SK-MEL-5 (cell line): ENCODE measurements at places on chromosomes 13 and 19. TPM values are rescaled to one million over a fixed set of nuclear protein-coding genes. Genes with fewer than 3 reads are reported as not detected.

DNA sequence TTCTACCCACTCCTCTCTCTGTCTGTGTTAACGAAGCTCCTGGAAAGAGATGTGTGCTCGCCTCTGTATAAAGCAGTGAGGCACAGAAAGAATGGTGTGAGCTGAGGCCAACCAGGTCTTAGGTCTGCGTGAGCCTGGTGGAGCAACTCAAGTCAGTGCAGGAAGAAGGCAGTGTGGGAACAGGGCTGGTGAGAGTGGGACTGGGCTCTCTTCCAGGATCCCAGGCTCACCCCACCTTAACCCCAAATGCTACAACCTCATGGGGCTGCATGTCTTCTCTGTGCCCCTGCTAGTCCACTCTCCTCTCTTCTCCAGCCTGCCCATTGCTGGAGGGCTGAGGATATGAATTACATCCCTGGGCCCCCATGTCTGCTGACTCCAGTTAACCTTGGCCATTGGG is 127.4 kb downstream of the DCT start:
- DNase-seq, result no peak

GRCh38 chr13:28161370-28161769 is 23.0 kb downstream of the PAN3 start:
- DNase-seq, result no peak

- DNase-seq, result peak; percentile 90
Observed at GRCh38 chr13:74675182-74675581, 541.0 kb upstream of the KLF12 start.

GRCh38 chr19:10334588-10335351 is 1.4 kb upstream of the RAVER1 start:
- DNase-seq, result peak; percentile 94

DNA sequence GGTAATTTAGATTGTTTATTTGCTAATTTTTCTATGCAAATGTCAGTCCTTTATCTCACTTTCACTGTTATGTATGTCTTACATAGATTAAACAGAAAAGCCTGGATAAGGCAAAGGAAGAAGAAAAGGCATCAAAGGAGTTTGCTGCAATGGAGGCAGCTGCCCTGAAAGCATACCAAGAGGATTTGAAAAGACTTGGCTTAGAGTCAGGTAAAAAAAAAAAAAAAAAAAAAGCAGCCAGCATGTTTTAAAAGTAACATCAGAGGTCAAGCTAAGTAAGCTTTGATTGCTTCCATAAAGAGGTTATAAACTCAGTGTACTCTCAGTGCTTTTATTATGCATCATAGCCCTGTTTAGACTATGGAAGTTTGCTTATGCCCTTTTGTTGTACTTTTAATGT is 3.8 kb downstream of the WBP4 start:
- DNase-seq, result no peak

DNA sequence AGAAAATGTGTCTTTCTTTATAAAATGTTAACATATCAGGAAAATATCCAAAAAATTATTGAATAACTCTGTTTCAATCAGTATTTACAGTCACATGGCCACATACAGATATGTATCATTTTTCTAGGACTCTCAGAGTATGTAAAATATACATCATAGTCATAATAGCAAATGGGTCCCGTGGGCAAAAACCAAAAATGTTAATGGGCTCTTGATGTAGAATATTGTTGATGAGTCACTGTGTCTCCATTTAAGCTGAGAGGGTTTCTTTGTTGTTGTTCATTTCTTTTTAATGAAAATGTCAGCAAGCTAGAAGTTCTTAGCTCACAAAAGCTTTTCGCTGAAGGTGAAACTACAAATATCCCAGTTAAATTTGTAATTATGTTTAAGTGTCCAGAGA is 1713.1 kb upstream of the PCDH20 start:
- peak; percentile 46 for DNase-seq

DNA sequence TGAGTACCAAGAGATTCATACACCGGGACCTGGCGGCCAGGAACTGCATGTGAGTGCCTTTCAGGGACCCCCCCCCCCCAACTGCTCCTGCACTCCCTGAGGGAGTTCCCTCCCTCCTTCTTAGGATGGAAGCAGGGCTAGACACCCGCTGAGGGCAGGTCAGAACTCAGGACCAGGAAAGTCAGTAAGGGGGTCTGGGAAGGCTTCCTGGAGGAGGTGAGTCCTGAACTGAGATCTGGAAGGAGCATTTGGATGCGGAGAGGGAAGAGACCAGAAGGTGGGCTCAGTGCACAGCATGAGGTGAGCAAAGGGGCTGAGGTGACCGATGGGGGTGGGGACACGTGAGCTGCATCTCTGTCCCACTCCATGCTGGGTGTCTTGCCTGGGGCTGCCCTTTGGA is 10.5 kb upstream of the HNRNPUL1 start:
- no peak for DNase-seq

GRCh38 chr13:86324191-86324590 is 525.0 kb upstream of the SLITRK6 start:
- DNase-seq, result no peak

DNA sequence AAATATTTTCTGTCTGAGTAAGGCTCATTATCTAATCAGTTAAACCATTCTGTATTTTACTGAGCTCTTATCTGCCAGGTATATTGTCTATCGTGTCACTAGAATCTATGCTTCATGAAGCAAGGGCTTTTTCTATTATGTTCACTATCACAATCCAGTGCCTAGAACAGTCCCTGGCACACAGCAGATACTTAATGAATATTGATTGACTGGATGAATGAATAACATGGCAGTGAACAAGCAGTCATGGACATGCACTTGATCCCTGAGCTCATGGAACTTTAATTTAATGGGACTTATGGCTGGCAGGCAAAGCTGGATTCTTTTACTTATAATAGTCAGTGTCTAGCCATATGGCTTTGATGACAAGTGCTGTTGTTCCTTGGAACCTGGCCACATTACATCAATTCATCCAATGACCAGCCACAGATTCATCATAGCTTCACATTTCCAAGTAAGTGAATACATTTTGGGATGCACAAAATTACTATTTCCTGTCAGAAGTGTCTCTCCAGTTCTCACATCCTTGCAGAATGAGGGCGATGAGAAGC is 214.8 kb downstream of the COG6 start:
- DNase-seq, result no peak

DNA sequence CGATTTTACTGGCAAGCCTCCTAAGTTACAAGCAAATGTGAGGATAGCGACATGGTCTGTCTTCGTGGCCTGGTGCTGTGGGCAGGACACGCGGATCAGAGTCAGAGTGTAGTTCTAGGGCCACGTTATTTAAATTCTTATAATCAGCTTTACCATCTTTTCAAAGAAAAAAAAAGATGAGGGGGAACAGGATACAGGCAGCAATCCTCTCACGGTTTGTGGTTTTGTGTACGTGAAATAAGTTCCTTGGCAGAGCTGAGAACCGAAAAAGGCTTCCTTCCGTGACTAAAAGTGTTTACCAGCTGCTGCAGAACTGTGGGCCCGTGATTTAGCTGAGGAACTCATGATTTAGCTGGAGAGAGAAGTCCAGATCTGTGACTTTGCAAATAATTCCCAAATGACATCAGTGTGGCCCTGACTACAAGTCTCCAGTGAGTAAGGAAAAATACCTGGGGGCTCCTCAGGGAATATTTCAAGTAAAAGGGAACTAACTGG is 27.2 kb downstream of the RCBTB2 start:
- no peak for DNase-seq

DNA sequence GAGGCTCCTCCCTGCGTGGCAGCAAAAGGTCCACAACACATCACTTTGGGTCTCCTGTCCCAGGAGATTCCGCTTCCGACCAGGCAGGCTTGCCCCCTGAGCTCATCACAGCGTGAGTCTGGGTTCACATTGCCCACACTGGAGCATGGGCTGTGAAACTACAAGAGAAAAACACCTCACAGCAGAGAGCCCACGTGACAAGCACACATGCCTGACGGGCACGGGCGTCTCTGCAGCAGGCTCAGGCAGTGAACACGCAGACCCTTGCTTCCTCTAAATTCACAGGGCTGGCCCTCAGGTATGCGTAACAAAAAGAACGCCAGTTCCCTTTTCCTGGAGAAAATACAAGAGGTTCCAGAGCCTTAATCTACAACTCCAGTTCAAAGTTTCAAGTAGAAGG is 41.9 kb downstream of the RASA3 start:
- DNase-seq, result no peak

GRCh38 chr19:1084024-1084868 is 10.9 kb downstream of the POLR2E start:
- no peak for DNase-seq

- no peak for DNase-seq
Observed at GRCh38 chr13:35470671-35471661, 5.5 kb downstream of the MAB21L1 start.

GRCh38 chr19:50791594-50792271 is 1.5 kb downstream of the ACP4 start:
- DNase-seq, result no peak

DNA sequence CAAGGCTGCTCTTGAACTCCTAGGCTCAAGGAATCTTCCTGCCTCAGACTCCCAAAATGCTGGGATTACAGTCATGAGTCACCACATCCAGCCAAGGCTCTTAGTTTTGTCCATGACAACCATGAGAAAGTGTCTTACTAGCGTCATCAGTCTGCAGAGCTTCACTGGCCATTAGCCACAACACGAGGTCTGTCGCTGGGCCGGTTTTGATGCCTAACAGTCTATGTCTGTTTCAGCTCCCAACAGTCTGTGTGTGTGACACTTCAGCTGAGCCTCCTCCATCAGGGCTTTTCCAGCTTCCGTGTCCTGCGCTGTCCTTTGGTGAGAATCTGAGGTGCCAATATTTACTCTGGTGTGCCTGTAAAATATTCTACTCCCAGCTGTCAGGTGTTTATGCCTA is 47.6 kb downstream of the CEP89 start:
- no peak for DNase-seq

GRCh38 chr19:13382633-13382938 is 123.7 kb downstream of the CACNA1A start:
- no peak for DNase-seq

DNA sequence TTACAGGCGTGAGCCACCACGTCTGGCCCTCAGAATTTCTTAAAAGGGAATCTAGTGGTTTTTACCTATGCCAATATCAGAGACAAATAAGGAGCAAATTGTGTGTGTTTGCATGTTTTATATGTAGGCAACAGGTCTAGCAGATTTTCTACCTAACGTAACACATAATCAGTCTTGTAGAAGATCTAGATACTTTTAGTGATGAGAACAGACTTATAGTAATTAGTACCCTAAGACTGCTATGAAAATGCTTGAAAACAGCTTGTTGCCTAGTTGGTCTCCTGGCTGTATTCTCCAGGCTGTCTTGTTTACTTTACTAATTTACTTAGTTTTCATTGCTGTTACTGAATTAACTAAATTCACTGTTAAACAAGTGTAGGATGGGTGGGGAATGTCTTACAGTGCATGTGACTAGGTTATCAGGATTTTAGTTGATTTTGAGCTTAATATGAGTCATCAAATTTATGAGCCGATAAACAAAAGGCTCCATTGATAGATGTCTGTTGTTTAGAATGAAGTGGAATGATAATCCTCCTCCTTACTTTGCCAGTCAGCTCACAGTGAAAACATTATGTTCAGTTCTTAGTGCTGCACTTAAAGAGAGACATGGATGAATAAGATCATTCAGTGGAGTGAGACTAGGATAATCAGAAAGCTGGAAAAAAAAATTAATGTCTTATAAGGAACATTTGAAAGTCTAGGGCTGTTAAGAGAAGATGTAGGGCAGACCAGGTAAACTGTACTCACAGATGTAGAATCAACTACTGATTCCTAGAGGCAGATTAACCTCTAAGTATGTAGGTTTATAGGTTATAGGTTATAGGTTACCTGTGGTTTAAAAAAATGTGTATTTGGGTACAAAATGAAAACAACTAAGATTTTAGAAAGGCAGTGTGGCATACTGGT is 22.4 kb downstream of the GTF2F2 start:
- peak; percentile 97 for DNase-seq

GRCh38 chr13:101515504-101515903 is 63.0 kb downstream of the ITGBL1 start:
- no peak for DNase-seq

DNA sequence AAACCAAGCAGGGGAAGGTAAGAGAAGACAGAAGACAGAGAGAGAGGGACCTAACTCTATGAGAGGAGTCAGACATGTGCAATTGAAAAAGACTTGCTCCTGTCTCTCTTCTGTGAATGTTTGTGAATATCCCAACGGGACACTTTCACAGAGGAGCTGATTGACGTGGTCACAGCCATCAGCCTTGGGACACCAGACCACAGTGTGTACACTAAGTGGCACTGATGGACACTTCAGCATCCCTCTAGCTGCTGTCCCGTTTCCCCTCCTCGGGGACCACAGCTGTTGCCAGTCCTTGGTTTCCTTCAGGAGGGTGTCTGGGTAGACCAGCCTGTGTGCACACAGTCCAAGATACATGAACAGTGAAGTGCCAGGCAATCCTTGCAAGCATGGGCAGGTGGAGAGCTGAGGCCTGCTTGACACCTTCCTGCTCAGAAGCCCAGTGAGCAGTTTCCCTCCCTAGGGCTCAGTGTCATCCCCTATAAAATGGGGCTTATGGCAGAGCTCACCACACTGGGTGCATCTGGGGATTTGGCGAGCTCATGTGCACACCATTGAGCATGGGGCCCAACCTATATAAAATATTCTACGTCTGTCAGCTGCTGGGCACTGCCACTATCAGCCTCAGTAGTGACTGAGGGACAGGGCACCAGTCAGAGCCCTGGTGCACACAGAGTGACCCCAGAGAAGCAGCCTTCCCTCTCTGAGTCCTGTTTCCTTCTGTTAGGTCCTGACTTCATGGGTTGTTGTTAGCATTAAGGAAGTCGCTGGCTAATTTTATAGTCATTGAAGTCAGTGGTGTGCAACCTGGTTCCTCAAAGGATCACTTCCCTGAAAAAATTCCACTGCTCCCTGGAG is 4.3 kb upstream of the USF2 start:
- DNase-seq, result no peak

DNA sequence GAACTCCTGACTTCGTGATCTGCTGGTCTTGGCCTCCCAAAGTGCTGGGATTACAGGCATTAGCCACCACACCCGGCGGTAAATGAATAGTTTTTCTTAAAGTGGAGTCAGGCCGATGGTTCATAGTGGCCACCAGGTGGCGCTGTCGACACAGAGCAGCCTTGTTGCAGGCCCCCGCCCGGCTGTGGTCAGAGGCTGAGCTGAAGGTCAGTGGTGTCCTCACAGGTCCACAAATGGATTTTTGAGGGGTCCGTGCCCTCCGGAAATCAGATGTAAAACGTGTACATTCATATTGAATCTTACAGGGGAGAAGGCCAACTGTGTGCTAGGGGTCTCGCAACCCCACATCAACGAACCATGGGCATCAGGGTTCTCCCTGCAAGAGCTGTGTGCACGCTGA is 13.4 kb upstream of the WDR18 start:
- DNase-seq, result no peak

GRCh38 chr19:8336072-8336569 is 6.9 kb downstream of the KANK3 start:
- no peak for DNase-seq

GRCh38 chr13:41220401-41220800 is 26.0 kb upstream of the KBTBD7 start:
- no peak for DNase-seq

- DNase-seq, result no peak
Observed at GRCh38 chr13:96090240-96091101, 564 bp downstream of the HS6ST3 start.

LGALS14 gene
- not detected in 2 replicates for total RNA-seq

ANKRD24 gene
- 0.05 and 0.16 TPM in 2 replicates for total RNA-seq

NFILZ gene
- not detected in 2 replicates for total RNA-seq

ZNF728 gene
- total RNA-seq, result 0.42 and 0.53 TPM in 2 replicates

CALR3 gene
- 0.29 and 0.53 TPM in 2 replicates for total RNA-seq

TMEM38A gene
- total RNA-seq, result 0.24 and 0.27 TPM in 2 replicates

ATP4B gene
- not detected in 2 replicates for total RNA-seq

HS6ST3 gene
- total RNA-seq, result 0.03 TPM in 1 of 2 replicates, not detected in the other

TEX29 gene
- total RNA-seq, result 0.40 TPM in 1 of 2 replicates, not detected in the other

CPB2 gene
- total RNA-seq, result 0.55 and 0.93 TPM in 2 replicates

SERTM1 gene
- total RNA-seq, result not detected in 2 replicates

IZUMO4 gene
- 0.40 TPM in 1 of 2 replicates, not detected in the other for total RNA-seq

ZNF135 gene
- 0.21 and 0.42 TPM in 2 replicates for total RNA-seq

IRS2 gene
- total RNA-seq, result 18.1 and 19.5 TPM in 2 replicates

CEACAM7 gene
- total RNA-seq, result not detected in 2 replicates
